Sigmoid colon (tissue), 7 donors: ENCODE measurements at places on chromosomes 2 and 18. TPM values are rescaled to one million over a fixed set of nuclear protein-coding genes. Genes with fewer than 3 reads are reported as not detected.
A peak's percentile ranks its signal among the peaks of the same experiment; 100 is the strongest.

- no peaks in the 10 kb centered on the region for H3K4me1 ChIP-seq
- no peak for DNase-seq
- no peak overlapping the region for H3K27ac ChIP-seq
- peaks cover 65% of the 10 kb centered on the region for H3K36me3 ChIP-seq
Observed at GRCh38 chr2:43943809-43944452, 51.9 kb downstream of the LRPPRC start.

DNA sequence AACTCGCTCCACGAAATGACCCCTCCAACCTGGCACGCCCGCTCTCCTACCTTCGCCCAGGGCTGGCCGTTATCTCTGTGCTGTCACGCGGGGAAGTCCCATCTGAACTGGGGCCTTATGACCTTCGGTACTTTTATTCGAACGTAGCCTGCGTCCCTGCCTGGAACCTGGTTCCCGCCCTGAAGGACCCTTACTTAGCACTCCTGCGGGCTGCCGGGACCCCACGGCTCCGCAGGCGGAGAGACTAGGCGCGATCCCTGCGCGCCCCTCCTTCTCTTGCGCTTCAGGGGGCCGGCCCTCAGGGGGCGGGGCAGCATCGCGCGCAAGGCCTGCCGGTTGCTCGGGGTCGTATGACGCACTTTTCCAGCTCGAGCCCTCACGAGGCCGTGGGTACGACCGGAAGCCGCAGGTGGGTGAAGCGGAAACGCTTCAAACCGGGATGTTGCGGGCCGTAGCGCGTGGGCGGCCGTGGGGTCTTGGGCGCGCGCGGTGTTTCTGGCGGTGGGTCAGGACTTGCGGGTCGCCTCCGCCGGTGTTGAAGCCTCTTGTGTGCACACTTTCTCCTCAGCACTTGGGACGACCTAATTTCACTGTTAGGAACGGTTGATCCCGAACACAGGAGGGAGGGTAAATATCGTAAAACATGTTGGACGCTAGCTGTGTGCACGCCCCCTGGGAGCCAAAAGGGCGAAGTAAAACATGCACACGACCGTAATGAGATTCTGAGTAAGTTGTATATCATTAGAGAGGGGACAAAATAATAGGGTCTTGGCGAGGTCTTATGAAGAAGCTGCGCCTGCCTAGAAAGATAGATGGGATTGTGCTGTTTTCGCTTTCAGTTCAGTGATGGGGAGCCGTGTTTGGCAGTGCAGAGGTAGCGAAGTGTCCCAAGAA lies at the start of the genes LIPT1 and TSGA10:
LIPT1 (plus strand) TSS at position 325 of the 894 bp plus-strand sequence. CDS start 6,991 bp downstream, outside the sequence.
TSGA10 (minus strand) TSS at position 300 of the 894 bp plus-strand sequence. CDS start 45,503 bp downstream, outside the sequence.
- peak within 1 kb of the TSS; percentile 85 for H3K4me3 ChIP-seq
- H3K27me3 ChIP-seq = no peaks in the 10 kb centered on the region
- H3K4me1 ChIP-seq = peaks cover 17% of the 10 kb centered on the region
- H3K36me3 ChIP-seq = peaks cover 22% of the 10 kb centered on the region
- H3K27ac ChIP-seq = peak within 1 kb of the TSS; percentile 91

DNA sequence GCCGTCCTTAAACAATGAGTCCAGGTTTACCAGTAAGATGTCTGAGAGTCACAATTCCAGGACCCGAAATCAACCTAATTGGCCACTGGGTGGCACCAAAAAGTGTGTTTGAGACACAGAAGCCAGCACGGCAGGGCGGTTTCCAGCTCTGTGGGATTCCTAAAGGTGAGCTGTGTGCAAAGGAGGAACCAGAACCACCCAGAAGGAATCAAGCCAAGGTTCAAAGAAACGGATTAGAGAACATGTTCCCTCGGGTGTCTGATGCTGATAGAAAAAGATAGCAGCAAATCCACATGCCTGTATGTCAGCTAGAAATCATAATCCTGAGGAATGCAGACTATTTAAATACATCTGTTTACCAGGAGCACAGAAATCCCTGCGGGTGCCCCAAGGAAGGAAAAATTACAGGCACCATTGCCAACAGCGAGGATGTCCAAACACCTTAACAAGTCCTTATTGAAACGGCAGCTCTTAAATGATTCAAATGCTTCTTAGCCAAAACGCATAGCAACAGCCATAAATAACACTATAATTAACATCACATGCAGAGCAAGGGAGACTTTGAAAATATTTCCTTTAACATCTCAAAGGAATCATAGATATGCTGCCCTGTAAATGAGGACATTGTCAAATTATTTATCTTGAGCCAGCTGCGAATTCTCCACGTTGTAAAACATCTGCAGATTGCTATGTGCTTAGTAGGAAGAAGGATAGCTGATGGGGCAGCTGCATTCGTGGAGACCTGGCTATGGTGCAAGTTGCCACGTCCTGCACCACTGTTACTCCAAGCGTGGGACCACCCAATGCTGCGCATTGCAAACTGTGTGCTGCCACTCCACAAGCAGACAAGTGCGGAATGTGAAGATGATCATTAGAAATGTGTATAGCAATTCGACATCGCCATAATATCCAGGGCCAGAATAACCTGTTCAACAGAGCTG lies 318.7 kb upstream of the NCKAP5 start:
- peaks cover 12% of the 10 kb centered on the region for H3K4me1 ChIP-seq
- DNase-seq = peak; percentile 70
- no peak overlapping the region for H3K4me3 ChIP-seq
- H3K36me3 ChIP-seq = no peaks in the 10 kb centered on the region

Gene SERPINB7
- not detected for total RNA-seq

Gene CABYR
- total RNA-seq = 1.2 TPM

Gene RGPD4
- not detected for total RNA-seq
